ENCODE measurements at places on chromosomes 7 and 10. TPM values are rescaled to one million over a fixed set of nuclear protein-coding genes. Genes with fewer than 3 reads are reported as not detected.

MAGI2 gene
- 0.49 TPM for total RNA-seq

CYP26A1 gene
- total RNA-seq: 2.7 TPM

SPDYE3 gene
- total RNA-seq: not detected

STEAP1 gene
- 16.9 TPM for total RNA-seq

VGF gene
- 20.1 TPM for total RNA-seq

MYL10 gene
- total RNA-seq: not detected

NPC1L1 gene
- total RNA-seq: 0.06 TPM

TSPAN33 gene
- total RNA-seq: 6.2 TPM

CYP2C19 gene
- not detected for total RNA-seq

PRSS37 gene
- not detected for total RNA-seq

C10orf67 gene
- total RNA-seq: 0.08 TPM

IQCE gene
- 9.1 TPM for total RNA-seq
